ENCODE measurements at places on chromosomes 11 and 22.

DNA sequence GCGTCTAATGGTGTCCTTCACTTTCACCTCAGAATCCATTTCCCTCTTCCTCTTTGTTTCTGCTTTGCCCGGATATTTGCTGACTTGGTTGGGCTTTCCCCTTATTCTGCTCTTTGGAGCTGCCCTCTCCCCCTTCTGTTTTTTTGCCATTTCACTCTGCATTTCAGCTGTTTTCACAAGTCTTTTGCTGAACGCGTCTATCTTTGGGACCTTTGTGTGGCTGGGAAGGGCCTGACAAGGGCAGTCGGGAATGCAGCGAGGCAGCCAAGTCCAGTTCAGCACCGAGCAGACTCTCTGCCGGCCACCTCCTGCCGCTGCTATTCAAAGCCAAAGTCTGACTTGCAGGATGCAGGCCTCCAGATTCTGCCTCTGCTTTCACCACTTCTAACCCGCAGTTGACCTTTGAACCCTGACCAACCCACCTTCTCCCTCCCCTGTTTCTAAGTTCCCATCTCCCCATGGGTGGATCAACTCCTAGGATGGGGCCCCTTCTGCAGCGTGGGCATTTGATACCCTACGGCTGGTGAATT lies 38.2 kb downstream of the FEZ1 start:
- peak; percentile 46 for DNase-seq

GRCh38 chr11:70204466-70204799 lies 1.3 kb downstream of the FADD start:
- DNase-seq = no peak

- DNase-seq = no peak
These were observed 294.4 kb downstream of the MN1 start for GRCh38 chr22:27507111-27507611.

DNA sequence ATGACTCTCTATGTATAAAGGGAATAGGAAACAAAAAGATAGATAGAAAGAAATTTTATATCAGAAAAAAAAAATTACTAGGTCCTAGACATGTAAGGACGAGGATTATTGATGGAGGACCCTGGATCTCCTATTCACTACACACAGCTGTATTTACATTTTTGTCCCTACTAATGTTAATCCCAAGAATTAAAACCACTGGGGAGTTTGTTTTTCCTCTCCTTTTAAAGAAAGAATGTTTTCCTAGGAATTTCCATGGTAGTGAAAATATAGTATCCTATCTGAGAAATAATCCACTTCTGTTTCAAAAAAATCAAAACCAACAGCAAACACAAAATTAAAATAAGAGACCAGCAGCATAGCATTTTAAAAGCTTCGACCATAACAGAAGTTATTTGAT lies 41.1 kb downstream of the PDGFD start:
- no peak for DNase-seq

- DNase-seq = no peak
These were observed 10.4 kb downstream of the DGAT2 start for GRCh38 chr11:75778962-75779361.

- DNase-seq = no peak
These were observed 20.9 kb downstream of the LIMK2 start for GRCh38 chr22:31233001-31233400.

GRCh38 chr22:40966726-40967085 lies 15.5 kb downstream of the RBX1 start:
- no peak for DNase-seq

- no peak for DNase-seq
These were observed 813 bp upstream of the BTBD10 start for GRCh38 chr11:13463779-13464290.

DNA sequence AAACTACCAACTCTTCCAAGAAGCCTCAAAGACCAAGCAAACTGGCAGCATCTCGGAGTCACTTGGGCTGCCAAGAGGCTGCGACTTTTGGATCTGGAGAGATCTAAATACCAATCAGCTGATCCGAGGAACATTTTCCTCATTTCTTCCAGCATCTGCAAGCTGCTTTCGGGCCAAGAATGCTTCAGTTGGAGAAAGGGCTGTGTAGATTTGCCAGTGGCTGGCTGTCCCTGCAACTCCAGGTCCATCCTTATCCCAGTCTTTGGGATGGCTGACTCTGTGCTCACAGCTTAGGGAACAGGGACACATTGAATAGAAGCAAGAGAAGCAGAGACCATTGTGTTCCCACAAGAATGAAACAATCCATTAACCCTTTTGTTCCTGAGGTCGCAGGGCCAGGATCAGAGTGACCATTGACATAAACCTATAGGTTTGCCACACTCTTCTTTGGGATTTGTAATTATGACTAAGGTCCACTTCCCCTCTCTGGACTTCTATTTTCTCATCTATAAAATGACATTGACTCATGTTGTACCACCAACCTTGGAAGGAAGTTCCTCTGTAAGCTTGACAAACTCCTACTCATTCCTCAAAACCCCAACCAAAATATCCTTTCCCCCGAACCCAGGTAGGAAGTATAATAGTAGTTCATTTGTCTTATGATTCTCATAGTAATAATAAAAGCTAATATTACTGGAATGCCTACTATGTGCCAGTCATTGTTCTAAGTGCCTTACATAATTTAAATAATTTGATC lies 340.8 kb downstream of the MN1 start:
- DNase-seq = no peak

- no peak for DNase-seq
These were observed 7.0 kb upstream of the DDX17 start for GRCh38 chr22:38513063-38513462.

DNA sequence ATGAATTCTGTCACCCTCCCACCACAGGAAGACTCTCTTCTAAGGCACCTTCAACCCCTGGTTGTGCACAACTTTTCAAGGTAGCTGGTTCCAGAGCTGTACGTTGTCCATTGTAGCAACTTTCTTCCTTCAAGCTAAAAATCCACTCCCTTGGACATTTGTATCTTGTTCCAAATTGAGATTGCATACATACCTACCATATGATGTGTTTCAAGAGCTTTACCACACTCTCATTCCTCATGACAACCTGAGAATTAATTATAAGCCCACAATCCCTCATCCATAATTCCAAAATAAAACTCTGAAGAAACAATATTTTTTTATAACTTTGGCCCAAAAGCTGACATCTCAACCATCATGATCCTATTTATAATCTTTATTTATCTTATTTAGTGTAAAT lies 3.0 kb downstream of the OR52W1 start:
- DNase-seq = no peak

- no peak for DNase-seq
These were observed 104.7 kb downstream of the KCNQ1 start for GRCh38 chr11:2549491-2549875.

- no peak for DNase-seq
These were observed 8.3 kb upstream of the FGF19 start for GRCh38 chr11:69711822-69712801.

DNA sequence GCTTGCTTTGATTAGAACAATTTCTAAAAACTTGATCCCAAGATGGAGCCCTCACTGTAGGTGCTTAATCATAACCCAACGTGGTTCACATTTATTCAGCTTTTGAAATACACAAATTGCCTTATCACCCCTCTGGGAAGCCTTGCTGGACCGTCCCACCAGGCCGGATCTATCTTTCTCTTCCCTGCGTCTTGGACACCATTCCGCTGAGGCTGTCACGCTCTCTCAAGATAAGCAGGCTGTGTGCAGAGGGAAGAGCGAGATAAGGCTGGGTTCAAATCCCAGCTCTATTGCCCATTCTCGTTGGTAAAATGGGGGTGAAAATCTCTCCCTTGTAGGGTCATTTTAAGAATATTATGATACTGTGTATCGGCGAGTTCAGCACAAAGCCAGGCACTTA lies 20.5 kb upstream of the TP53I11 start:
- no peak for DNase-seq

GRCh38 chr11:74020539-74020938 lies 11.7 kb upstream of the UCP3 start:
- no peak for DNase-seq

DNA sequence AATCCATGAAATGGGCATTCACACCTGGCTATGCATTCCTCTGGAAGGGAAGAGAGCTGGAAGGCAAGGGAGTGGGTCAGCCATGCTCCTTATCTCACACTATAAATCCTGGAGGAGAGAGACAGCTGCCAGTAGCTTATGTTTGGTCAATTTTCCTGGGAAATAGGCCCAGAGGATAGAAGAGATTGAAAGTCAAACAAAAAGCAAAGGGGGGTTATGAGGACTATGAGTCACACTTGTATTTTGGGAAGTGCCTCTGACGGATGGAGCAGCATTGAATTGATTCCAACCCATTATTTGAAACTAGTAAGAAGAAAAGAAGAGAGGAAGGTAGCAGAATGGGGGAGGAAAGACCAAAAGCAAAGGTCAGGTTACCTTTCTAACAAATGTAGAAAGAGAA lies 25.0 kb downstream of the SNX19 start:
- no peak for DNase-seq

DNA sequence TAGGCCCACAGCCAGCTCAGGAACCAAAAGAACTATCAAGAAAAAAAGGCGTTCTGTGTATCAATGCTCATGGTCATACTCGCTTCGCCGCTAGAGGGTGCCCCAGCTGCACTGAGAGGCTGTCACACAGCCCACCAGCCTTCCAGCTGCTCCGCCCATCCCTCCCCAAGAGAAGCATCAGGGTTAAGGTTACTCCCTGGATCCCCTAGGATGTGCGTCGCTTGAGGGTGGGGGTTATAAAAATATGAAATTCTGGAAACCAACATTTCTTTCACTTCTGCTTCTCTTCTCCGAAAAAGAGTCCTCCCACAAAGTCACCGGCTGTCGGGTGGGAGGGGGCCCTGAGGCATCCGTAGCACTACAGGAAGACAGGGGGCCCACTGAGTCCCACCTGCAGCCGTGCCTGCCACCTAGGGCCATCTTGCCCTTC lies 1.7 kb downstream of the CBX6 start:
- peak; percentile 88 for DNase-seq

GRCh38 chr11:132123854-132124835 lies 753.7 kb downstream of the NTM start:
- no peak for DNase-seq

DNA sequence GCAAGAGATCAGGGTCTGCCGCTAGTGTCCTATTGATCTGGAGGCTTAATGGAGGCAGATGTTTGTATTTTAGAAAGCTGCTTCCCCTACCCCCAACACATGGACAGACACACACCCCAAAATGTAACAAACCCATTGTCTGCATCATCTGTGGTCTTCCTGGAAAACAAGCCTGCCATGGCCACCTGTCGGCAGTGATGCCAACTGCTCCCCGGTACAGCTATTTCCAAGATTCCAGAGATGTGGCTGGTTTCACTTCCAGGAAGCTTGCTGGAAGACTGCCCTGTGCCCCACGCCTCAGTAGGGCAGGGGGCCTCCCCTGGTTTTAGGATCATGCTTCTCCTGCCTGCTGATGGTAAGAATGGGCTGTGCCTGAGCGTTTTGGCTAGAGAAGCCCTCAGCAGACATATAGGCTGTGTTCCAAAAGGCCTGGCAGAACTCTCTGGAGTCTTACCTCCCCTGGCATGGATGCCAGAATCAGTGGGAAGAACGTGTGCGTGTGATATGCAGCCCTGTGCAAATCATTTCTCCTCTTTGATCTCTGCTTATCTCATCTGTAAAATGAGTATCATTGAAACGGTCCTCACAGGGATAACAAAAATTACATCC lies 108.6 kb downstream of the FBXO7 start:
- DNase-seq = no peak

GRCh38 chr22:42344361-42344905 lies 74.0 kb upstream of the TCF20 start:
- DNase-seq = no peak

GRCh38 chr11:115197031-115197430 lies 307.2 kb downstream of the CADM1 start:
- no peak for DNase-seq

GRCh38 chr11:47848700-47849155 lies 578 bp upstream of the NUP160 start:
- no peak for DNase-seq

DNA sequence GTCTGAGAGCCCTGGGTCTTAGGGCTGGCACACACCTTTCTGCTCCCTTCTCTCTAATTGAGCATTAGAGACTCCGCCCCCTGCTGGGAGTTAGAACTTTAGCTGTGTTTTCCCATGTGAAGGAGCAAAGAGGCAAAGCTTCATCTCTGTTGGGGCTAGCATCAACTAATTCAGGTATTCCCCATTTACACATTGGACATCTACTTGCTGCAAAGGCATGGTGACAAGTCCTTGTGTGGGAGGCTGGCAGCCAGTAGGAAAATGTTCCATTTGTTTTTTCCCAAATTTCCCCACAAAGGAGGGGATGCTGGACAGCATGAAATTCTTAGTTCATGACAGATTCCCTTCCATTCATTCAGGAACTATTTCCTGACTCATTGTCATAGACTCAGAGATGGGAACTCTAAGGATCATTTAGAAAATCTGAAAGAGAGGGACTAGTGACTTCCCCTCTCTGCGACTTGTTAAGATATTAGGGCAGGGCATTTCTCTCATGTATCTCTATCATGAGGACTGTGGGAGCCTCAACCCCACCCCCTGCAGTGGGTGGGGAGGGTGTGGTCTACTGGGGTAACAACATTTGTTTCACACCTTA lies 3.6 kb downstream of the CD44 start:
- peak; percentile 60 for DNase-seq

DNA sequence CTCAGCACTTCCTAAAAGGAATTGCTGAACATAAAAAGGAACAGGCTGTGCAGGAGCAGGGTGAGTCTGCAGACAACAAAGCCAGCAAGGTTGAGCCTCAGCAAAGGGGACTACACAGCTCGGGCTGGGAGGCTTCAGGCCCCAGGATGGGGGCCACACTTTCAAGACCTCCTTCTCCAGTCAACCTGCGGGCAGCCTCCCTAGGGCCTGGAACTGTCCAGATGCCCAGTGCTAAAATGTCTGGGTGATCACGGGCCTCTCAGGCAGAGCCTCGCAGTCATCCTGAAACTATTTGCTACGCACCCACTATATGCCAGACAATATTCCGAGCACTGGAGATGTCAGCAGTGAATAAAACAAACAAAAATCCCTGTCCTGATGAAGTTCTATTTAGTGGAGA lies 3.9 kb upstream of the NEFH start:
- DNase-seq = no peak

DNA sequence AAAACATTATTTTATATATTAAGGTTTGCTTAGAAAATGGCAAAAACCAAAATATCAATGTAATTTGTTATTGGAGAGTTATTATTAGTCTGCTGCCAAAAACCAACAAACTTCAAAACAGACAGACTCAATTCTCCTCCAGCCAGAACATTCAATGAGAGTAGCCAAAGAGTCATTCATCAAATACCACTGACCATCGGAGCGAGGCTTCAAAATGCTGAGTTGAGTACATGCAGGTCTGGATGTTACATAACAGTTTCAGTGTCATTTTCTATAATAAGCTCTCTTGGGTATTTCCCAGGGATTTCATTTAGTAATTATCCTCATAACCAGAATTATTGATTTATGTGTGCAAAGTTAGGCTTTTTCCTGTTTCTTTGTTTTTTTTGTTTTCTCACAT lies 42.6 kb downstream of the CHST1 start:
- DNase-seq = no peak

All from COLO829 (cell line).